ENCODE measurements at places on chromosomes 4 and X.

GRCh38 chr4:159142241-159142640 is 39.4 kb downstream of the RAPGEF2 start:
- no peak for DNase-seq

GRCh38 chrX:136825771-136826170 is 45.0 kb upstream of the ARHGEF6 start:
- DNase-seq = no peak

GRCh38 chrX:153568451-153569011 is 30.4 kb downstream of the CCNQ start:
- DNase-seq = no peak

GRCh38 chrX:50889582-50889981 is 21.0 kb upstream of the BMP15 start:
- DNase-seq = no peak

- no peak for DNase-seq
Observed at GRCh38 chrX:46627062-46627461, 53.5 kb downstream of the CHST7 start.

DNA sequence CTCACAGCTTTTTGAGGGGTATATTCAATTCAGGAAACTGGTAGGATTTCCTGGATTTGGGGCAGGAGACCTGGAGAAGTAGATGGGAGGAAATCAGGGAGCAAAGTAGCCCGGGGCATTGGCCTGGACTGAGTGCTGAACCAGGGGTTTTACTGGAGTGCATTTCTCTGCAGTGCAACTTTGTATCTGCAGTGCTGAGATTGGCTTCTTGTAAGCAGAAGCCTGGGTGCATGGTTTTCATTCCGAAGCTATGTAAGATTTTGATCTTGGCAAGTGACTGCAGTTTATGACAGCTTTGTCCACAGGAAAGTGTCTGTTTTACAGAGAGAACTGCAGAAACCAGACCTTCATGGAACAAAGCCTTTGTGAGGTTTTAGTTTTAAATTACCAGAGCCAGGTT is 158.3 kb downstream of the SPCS3 start:
- no peak for DNase-seq

DNA sequence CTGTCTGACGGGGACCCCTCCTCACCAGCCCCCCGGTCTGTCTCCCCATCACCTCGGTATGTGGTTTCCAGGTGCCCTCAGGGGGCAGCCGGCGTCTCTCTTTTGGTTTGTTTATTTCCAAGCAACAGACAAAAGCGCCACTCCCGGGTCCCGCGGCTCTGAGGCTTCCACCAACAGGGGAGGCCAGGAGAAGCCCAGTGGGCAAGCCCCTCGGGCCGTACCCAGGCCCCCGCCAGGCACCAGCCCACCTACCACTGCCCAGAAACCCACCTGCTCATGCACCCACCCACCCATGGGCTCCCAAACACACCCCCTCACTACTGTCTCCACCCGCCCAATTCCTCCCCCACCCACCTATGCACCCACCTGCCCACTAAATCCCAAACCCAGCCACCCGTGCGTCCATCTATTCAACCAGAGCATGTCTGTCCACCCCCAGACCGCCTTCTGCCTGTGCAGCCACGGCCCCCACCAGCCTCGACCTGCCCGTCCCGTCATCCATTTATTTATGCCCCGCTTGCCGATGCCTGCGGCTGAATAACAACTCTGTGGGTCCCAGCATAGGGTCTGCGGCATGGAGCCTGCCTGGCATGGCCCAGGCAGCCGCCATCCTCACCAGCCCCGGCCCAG is 129.8 kb downstream of the FAM53A start:
- no peak for DNase-seq

DNA sequence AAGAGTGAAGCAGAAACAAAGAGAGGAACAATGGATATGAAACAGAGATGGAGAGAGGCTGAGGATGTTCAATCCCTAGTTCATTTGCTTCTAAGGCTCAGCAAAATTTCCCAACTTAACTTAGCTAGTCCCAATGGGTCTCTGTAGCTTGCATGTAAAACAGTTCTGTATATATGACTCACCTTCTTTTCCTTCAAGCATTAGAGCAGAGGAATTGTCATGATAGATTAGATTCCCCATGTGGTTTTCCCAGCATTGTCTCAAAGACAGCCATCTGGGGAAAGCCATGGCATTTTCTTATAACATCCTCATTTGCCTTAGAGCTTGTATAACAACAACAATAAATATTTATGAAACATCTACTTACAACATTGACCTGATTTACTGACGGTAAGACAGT is 93.9 kb upstream of the GATB start:
- DNase-seq = no peak

DNA sequence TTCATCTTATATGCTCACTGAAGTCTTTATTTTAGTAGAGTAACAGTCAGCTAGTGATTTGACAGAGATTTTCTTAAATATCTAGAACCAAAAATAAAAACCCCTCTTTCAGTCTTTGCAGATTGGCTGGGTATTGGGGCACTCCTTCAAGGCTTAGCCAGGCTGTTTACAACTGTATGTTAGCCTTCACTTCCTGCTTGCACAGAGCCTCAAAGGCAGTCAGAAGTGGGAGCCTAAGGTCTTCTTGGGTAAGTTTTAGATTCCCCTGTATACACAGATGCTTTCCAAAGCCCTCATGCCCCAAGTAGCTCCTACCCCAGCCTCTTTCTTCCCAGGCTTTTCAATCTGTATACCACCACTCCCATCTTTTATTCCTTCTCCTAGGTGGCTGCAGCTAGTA is 136.1 kb upstream of the STIM2 start:
- no peak for DNase-seq

DNA sequence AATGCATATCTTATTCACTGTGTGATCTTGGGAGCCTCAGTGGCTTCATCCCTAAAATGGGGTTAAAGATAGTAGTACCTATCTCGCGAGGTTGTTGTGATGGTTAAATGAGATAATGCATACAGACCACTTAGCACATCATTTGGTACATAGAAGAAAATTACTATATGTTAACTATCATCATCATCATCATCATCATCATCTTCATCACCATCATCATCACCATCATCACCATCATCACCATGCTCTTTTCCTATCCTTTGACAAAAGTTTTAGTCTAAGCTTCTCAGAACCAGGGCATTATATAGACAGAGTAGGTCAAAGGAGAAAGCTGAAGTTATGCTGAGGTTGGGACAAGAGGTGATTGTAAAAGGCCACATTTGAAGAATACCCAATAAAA is 145.0 kb downstream of the GPC3 start:
- DNase-seq = no peak

DNA sequence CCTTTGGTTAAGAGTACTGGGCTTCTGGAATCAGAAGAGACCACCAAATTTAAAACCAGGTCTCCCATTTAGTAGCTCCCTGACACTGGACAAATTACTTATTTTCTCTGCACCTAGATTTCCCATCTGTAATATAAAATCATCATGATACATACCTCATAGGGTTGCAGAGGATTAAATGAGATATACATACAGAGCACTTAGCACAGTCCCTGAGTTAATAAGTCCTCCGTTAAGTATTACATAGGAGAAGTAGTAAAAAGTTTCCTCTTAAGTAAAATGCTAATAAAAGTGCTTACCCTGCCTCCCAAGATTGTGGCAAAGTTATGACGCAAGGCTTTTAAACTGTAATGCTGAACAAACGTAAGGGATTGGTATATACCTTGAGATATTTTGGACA is 539 bp upstream of the CHIC1 start:
- no peak for DNase-seq

DNA sequence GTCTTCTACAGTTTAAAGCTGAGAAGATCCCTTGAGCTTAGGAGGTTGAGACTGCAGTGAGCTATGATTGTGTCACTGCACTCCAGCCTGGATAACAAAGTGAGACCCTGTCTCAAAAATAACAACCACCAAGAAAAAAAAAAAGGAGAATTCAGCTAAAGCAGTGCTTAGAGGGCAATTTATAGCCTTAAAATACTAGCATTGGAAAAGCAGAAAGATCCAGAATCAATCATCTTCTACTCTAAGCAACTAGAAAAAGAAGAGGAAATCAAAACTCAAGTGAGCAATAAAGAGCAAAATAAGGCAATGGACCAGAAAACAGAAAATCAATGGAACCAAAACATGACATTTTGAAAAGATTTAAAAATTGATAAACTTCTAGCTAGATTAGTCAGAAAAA is 639 bp upstream of the PI4K2B start:
- DNase-seq = no peak

DNA sequence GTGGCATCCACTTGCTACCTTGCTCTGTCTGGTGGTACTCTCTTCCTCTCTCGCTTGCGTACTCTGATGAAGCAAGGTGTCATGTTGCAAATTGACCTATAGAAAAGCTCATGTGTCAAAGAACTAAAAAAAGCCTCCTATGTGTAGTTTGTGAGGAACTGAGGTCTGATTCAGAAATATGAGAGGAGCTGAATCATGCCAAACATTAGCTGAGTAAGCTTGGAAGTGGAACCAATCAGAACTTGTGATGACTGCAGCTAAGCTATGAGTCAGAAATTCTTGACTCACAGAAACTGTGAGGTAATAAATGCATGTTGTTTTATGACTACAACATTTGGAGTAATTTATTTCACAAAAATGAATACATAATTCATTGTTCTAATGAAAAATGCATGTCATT is 2138.8 kb downstream of the PCDH7 start:
- no peak for DNase-seq

- DNase-seq = no peak
Observed at GRCh38 chr4:106529348-106530023, 160.9 kb upstream of the GIMD1 start.

GRCh38 chr4:5019796-5020195 is 538 bp upstream of the CYTL1 start:
- DNase-seq = no peak

GRCh38 chr4:6499238-6499600 is 26.8 kb upstream of the PPP2R2C start:
- no peak for DNase-seq

- no peak for DNase-seq
Observed at GRCh38 chr4:3007724-3008123, 44.4 kb downstream of the GRK4 start.

DNA sequence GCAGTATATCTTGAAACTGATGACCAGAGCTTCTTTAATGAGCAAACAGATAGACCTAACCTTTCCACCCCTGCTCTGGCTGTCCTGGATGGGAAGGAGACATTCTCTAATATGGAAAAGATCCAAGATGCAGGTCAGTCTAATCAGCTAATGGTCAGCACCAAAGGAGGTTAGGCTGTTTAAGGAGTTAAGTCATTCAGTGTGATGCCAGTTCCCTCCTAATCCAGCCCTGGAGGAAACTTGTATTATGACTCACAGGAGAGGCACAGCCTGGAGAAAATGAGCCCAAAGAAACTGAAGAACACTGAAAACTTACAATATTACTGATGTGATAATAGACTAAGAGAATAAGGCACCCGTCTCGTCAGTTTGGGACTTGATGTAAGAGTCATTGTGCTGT is 323.0 kb downstream of the HNRNPD start:
- no peak for DNase-seq

DNA sequence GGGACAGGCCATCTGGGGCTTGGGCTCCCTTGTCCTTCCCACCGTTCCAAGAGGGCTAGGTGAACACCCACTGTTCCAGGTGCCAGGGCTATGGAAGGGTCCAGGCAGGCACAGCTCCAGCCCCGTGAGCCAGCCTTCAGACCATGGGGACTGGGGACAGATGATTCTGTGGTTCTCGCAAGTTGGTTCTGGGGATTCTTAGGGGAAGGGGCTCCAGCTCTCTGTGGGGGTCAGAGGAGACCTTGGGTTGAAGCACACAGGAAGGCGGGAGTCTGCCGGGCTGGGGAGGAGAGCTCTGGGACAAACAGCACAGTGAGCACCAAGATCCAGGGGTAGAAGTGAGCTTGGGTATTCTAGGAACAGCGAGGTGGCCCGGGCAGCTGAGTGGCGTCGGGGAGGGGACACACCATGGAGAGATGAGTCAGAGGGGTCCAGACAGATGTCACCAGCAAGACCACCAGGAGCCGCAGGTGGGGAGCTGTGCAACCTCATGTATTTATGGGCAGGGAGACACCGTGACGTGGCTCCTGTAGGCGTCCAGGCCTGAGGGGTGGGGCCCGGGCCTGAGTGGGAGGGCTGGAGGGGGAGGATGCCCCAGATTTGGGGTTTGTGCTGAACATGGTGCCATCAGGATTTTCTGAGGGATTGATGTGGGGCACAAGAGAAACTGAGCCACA is 48.8 kb upstream of the HMX1 start:
- no peak for DNase-seq

- no peak for DNase-seq
Observed at GRCh38 chrX:47563801-47564315, 2.9 kb downstream of the ARAF start.

DNA sequence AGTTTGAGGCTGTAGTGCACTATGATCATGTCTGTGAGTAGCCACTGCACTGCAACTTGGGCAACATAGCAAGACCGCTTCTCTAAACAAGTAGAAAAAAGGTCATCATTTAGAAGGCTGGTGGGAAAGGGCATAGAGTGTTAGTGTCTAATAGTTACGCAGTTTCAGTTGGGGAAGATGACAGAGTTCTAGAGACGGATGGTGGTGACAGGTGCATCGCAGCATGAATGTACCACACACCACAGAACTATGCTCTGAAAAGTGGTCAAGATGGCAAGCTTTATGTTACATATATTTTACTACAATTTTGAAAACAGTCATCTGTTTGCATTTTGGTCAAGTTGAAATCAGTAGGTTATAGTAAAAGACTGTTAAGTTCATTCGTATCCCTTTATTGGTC is 23.7 kb upstream of the CLDN34 start:
- DNase-seq = no peak

- DNase-seq = no peak
Observed at GRCh38 chr4:107917500-107917899, 13.8 kb upstream of the CYP2U1 start.

- DNase-seq = no peak
Observed at GRCh38 chr4:22410645-22411247, 105.1 kb downstream of the ADGRA3 start.

DNA sequence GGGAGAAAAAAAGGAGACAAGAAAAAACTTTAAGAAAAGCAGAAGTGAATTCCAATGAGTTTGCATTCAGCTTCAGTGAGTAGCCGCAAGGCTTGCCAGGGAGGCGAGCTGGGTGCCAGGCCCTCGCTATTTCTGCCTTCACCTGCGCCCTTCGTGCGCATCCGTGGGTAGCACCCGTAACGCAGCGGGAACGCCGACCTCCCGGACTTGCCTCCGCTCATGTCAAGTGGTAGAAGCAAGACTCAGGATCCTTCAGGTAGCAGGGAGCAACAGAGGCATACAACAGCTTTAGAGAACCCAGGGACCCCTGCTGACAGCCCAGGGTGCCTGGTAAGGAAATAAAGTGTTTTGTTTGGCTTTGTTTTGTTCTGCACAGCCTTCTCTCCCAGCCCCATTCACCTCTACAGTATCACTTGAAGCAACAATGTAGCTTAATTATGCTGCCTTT is 140.0 kb upstream of the BCOR start:
- no peak for DNase-seq

- DNase-seq = no peak
Observed at GRCh38 chr4:166017804-166018203, 144.8 kb downstream of the TLL1 start.

DNA sequence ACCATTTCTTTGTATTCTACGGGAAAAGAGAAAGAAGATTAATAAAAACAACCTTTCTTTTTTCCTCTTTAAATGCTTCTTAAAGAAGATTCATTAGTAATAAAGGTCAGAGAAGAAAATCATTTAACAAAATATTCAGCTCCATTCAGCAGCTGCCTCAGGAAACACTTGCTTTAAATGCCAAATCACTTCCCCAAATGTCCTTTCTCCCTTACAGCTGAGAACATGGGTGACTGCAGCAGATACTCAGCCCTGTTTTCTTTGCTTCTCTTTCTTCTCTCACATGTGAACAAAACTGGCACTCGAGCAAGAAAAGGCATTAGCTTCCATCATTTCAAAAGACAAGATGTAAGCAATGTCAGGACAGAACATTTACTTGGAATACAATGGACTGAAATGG is 120.2 kb downstream of the INPP4B start:
- DNase-seq = no peak

All from activated CD8-positive, alpha-beta memory T cell treated with anti-CD3 and anti-CD28 coated beads for 1 hour (primary cell).